Cortex of kidney (tissue), 1 donor: ENCODE measurements at places on chromosomes 13 and 19.

DNA sequence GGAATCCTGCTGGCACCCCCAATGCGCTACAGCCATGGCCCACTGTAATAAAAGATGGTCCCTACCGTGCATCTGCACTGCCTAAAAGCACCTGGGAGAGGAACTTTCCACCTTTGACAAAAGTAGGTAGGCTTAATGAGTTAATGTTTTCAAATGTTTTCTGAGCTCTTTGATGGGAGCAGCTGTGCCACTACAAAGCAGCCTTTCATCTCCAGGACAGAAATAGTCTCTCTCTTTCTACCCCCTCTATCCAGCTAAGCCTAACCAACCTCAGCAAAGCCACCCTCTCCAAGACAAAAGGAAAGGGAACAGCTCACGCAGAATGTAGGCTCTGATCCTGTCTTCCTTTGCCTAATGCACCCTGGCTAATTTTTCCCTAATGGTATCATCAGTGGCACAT, 560.2 kb downstream of the UQCRFS1 start:
- no peak for DNase-seq

DNA sequence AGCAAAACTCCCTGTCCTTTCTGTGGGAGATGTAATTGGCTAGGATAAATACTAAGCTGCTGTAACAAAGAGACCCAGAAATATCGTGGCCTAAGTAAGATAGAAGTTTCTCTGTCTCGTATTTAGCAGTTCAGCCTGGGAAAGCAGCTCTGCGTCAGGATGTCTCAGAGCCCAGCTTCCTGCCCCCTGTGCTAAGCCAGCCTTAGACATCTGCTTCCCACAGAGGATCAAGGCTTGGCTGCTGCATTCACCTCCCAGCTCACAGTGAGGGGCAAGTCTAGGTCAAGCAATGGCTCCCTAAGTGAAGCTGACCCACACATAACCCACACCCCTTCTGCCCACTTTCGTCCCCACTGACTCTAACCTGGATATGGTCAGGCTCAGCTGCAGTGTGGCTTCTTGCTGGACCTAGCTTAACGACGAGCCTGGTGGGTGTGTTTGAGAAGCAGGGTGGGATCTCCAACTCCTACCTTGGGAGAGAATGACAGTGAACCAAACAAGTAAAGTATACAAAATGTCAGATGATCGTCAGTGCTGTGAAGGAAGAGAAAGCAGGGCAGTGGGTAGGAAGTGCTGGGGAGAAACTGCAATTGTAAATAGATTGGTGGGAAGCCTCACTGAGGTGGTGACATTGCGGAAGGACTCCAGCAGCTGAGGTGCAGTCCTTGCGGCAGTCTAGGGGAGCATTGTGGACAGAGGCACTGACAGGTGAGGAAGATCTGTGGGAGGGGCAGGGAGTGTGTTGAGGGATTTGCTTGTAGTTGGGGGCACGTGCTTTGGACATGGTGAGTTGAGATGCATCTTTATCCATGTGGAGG, 82.9 kb downstream of the TNFRSF19 start:
- DNase-seq: no peak

- no peak for DNase-seq
Observed at GRCh38 chr19:17337675-17338432, 501 bp downstream of the GTPBP3 start.

GRCh38 chr19:55116859-55117662, at the start of gene PPP1R12C:
PPP1R12C (minus strand) TSS chr19:55117637; CDS start chr19:55117543, 94 bp downstream.
- no peak for DNase-seq

DNA sequence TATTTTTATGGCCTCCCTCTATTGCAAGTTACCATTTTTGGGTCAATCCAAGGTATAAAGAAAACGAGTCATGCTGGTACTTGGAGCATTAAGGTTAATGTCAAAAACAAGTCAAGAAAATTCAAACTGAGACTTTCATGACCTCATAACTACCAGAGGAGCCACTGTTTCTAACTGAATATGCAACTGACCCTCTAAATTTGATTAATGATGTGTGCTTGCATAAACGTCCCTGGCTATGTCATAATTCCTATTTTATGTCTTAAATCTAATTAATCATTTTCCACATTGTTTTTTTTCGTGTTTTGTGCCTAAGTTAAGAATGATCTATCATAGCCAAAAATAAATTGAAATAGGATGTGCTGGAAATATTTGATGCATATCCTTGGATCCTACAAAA, 396.7 kb upstream of the GPC6 start:
- no peak for DNase-seq

- no peak for DNase-seq
Observed at GRCh38 chr13:32525766-32526165, 12.8 kb downstream of the N4BP2L2 start.

DNA sequence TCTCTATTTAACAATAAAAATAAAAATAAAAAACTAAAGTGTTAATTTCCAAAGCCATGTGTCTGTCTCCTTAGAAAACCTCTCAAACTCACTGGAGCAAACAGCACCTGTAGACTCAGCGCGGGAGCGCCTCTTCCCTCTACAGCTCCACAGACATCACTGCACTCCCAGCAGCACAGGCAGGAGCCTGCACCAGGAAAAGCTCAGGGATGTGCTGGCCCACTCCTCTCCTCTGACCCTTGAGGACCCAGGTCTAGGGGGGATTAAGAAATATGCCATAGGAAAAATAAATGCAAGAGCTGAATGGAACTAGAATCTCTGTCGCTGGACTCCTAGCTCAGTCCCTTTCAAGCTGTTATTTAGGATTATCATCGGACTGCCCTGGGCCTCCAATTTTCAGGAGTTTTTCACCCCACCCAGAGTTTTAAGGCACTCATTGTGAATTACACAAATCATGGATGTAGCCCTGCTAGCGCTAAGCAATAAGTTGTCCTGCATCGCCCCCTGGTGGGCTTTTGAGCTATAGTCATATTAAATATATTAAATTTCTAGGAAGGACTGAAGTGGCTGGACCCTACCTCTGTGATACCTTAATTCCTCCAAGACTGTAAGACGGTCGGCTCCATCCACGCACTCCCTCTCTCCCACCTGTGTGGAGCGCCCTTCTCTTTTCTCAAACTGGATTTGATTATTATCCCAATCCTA, 333.9 kb downstream of the UQCRFS1 start:
- no peak for DNase-seq

DNA sequence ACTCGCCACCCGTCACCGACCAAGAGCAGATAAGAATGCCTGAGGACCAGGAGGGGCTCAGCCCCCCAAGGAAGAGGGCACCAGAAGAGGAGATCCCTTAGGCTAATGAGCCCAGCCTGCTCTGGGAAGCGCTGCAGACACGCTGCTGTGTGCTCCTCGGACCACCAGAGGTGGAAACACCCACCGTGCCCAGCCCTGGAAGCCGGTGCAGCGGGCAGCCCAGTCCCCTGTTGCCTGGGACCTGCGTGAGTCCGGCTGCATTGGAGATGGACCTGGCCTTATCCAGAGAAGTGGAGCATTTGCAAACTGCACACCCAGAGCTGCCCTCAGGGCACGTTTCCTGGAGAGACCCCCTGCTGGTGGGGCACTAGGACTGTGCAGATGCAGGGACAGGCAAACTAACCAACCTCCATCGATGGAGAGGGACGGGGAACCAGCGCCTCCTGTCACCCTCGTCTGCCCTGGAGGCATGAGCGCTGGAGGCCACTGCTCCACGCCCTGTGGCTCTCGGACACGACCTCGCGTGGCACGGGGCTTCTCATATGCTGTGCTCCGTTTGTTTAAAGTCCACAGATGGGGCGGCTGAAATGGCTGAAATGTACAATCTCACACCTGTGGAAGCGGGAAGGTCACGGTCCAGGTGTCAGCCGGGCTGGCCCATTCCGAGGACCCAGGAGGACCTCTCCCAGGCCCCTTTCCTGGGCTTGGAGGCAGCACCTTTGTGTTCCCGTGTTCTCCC, 153.9 kb downstream of the KDM4B start:
- DNase-seq: no peak

- DNase-seq: no peak
Observed at GRCh38 chr19:17488593-17489391, 18.5 kb downstream of the SLC27A1 start.

DNA sequence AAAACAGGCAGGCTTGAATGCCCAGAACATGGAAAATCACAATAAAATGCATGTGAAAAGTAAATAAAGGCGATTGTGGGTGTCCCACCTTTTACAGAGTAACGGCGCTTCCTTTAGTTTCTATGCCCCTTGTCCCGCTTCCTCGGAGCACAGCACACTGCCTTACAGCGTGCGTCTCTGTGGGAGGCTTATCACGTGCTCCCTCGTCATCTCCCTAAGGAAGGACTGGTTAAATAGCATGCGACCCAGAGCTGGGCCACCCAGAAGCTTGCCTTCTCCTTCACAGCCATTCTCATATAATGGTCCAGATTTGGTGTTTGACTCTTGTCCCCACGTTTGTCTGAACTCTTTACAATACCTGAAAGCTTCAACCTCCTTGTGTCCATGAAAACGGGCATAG, 56.6 kb downstream of the LIG4 start:
- DNase-seq: no peak

GRCh38 chr19:38496116-38496515, 62.6 kb downstream of the RYR1 start:
- no peak for DNase-seq

DNA sequence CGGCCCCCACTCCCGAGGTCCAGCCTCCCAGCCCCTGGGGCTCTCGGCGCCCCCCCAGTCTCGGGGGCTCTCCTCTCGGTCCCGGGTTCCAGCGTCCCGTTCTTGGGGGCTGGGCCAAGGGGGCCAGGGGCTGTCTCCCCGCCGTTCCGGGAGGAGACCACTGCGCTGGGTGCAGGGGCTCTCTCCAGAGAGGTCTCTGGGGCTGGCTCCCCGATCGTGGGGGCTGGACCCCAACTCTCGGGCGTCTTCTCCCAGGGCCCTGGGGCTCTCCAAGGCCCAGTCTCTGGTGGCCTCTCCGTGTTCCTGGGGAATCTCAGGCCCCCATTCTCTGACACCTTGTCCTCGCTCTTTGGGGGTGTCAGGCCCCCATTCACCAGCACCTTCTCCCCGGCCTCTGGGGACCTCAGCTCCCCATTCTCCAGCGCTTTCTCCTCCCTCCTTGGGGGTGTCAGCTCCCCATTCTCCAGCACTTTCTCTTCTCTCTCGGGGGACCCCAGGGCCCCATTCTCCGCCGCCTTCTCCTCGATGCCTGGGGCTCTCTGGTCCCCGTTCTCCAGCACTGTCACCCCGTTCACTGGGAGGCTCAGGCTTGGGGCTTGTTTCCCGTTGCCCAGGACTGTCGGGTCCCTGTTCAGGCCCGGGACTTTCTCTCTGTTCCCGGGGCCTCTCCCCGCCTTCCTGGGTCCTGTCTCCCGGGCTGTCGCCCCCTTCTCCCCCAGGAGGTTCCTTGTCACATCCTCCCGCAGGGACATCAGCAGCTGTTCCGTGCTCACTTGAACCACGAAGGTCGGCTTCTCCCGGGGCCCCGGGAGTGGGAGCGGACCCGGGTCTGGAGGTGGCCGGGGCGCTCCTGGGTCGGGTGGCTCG, 13.7 kb downstream of the LMTK3 start:
- no peak for DNase-seq

DNA sequence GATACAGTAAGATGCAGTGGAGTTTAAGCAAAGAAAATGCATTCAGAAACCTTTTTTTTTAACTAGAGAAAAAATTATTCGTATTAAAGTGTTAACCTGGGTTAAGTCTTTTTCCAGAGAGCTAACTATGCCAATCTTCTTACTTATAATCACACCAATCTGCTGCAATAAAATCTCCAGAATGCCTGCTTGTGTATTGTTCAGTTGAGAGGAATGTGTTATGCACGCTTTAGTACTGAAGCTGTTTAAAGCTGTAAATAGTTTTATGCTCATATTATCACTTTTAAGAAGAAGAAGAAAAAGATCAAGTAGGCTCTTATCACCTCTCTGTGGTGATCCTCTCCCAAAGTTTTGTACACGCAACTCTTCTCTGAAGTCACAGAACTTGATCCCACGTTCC, 528.7 kb downstream of the RFC3 start:
- no peak for DNase-seq

GRCh38 chr19:55321466-55322137, 3.5 kb downstream of the TMEM150B start:
- DNase-seq: no peak

DNA sequence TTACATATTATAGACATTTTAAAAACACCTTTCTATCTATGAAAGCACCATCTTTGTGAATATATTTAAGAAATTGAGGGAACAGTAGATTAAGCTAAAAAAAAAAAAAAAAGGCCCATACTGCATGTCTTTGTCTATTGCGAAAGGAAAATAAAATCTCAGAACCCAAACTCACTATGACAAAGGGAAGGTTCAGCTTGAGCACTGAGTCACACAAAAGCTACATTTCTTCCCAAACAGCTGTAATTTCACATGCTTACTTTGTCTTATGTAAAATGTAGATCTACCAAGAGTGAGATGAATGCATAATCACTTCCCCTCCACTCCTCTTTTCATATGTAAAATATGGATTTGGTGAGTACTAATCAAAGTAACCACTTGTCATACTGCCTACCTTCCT, 640.1 kb upstream of the KLF12 start:
- DNase-seq: no peak

DNA sequence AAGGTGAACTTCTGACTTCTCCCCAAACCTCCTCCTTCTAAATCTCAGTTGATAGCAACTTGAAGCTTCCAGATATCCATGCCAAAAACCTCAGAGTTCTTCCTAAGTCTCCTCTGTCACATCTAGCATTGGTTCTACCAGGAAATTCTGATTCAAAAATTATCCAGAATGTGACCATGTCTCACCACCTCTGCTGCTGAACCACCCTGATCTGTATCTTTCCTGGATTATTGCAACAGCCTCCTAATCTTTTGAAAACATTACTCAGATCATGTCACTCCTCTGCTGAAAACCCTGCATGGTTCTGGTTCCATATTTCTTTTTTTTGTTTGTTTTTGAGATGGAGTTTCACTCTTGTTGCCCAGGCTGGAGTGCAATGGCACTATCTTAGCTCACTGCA, 78.7 kb upstream of the TNFSF11 start:
- DNase-seq: no peak

GRCh38 chr13:104318121-104318520, 1251.9 kb upstream of the SLC10A2 start:
- DNase-seq: no peak

- DNase-seq: no peak
Observed at GRCh38 chr13:21237081-21237480, 60.6 kb downstream of the MRPL57 start.

DNA sequence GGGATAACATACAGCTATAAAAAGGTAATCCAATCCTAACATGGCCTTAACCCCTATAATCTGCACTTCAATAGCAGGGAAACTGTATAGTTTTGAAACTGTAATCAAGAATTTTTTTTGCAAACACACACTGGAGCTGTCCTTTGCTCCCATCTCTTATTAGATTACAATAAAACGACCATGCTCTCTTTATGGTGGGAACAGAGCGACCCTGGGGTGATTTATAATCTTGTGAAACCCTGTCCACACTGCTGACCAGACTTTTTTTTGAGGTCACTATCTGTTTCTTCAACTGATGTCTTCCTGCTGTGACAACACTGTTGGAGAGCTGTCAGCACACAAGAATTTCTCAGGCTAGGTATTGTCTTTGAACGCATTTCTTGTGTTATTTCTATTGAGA, 35.3 kb downstream of the DACH1 start:
- no peak for DNase-seq
